NCI-H748 treated with DMSO at 0.1 percent for 48 hours (cell line): ENCODE measurements at places on chromosomes 6 and 20.

- no peak for DNase-seq
Measured at GRCh38 chr6:132872923-132873322, 58.6 kb downstream of the RPS12 start.

- no peak for DNase-seq
Measured at GRCh38 chr6:122472022-122472340, 374 bp upstream of the SERINC1 start.

GRCh38 chr6:105424175-105424783 is 21.4 kb upstream of the PREP start:
- DNase-seq, result peak; percentile 73

DNA sequence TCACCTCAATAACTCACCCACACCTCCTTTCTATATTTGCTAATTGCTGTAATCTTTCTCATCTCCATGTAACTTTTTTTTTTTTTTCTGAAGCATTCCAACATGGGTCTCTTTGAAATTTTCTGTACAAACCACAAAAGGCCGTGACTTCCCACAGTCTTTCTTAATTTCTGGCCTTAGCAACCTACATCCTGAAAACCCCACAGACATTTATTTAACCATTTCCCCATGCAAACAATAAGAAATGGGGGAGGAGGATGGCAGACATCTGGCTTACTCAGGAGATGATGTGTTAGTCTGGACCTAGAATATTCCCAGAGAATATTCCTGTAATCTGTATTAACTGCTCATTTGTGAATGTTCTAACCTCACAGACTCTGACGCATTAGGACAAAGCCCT is 57.6 kb downstream of the MEP1A start:
- DNase-seq, result no peak

DNA sequence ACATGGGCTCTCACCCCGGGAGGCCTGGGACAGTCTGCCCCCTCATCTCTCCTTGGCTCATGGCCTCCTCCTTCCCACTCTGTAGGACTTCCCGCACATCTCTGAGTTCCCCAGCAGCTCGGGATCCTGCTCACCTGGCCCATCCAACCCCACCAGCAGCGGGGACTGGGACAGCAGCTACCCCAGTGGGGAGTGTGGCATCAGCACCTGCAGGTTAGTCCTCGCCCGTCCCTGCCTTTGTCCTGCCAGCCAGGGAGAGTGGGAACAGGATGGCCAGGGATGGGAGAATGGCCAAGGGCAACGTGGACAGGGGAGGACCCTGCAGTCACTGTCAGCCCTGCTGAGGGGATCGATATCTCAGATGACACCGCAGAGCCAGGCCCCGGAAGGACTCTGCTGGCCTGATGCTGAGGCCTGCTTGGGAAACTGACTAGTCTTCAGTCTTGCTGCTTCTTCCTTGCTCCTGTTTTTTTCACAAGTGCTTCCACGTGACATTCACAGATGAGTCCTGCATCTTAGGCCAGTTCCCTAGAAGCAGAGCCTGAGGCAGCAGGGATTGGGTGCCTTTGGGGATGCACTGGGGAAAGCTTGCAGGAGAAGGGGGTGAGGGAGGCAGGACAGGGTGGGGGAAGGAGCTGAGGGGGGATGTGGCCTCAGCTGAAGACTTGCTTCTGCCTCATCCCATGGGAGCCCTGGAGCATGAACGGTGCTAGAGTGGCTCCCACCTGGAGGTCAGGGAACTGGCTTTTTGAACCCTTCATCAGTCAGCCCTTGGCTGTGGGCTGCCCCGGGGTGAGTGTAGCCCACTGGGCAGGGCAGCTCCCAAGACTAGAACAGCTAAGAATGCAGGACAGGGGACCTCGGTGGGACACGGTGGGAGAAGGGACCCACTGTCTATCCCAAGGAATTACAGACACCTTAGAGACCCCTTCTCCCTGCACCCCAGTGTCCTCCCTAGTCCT is 120.1 kb downstream of the JPH2 start:
- no peak for DNase-seq

DNA sequence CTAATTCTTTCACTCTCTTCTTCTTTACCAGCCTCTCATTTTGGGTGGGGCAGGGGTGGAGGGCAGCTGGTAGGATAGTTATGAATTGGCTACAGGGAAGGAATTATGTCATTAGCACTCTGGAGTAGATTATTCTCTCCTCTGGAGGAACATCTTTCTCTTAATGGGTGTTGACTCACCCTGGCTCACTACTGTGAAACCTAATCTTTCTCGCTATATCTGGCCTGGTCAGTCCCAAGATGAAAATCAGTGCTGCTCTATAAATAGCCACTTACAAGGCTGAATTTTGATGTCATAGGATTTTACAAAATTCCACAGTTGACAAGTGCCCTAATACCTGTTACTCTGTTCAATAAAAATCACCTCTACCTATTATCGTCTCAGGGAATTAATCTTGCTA is 151.3 kb downstream of the COL9A1 start:
- DNase-seq, result no peak

GRCh38 chr6:52516943-52517342 is 59.9 kb downstream of the TRAM2 start:
- DNase-seq, result no peak

GRCh38 chr6:152575621-152576150 is 61.5 kb downstream of the SYNE1 start:
- DNase-seq, result no peak

DNA sequence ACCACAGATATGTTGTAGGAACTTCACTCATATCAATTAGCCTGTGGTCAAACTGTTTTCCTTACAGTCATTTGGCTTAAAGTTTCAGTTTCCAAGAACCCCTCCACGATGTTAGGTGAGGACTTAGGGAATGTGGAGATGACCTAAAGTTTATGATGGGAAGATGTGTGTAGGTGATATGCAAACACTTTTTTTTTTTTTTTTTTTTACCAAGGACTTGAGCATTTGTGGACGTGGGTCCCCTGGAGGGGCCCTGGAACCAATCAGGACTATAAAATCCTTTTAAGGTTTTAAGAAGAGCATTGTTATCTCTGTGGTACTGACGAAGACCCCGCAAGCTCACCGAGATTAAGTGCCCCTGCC is 478 bp upstream of the MTHFD1L start:
- DNase-seq, result no peak

- DNase-seq, result no peak
Measured at GRCh38 chr20:62918831-62919230, 7.5 kb downstream of the DIDO1 start.

DNA sequence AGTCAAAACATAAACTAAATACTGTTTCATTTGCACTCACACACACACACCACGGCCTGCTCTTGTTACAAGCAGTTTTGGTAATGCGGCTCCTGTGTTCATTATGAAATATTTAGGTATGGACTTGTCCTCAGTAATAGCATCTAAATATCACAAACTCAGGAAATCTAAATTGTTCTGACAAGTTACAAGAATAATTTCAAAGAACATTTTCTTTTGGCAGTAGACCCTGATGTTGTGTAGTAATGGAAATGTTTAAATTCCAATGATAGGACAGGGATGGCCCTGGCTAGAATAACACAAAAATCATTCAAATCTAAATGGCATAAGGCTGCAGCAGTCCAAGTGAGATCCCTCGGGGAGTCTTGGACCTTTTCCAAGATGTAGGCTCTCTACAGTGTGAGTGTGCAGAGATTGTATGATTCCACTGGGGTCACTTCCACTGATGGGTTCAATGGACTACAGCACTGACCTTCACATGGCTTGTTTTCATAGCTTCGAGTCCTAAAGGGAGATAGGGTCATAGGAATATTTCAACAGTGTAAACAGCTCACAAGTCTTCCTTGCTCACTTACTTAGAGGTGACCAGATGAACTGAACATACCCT is 210.6 kb upstream of the PLCB4 start:
- DNase-seq, result no peak

DNA sequence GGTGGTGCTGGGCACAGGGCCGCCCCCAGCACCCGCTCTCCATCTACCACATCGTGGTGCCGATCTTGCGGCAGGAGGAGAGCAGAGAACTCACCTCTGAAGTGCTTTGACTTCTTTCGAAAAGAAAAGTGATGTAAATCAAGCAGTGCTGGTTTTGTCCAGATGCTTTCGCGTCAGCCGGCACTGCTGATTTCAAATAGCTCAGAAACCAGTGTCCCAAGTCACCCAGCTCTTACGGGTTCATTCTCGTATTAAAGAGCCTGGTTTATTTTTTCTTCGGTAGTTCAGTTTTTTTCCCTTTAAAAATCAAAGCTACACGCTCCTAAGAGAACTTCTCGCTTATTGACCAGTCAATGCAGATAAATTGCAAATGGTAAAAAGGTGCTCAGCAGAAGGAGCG is 32.1 kb downstream of the MYT1 start:
- no peak for DNase-seq

DNA sequence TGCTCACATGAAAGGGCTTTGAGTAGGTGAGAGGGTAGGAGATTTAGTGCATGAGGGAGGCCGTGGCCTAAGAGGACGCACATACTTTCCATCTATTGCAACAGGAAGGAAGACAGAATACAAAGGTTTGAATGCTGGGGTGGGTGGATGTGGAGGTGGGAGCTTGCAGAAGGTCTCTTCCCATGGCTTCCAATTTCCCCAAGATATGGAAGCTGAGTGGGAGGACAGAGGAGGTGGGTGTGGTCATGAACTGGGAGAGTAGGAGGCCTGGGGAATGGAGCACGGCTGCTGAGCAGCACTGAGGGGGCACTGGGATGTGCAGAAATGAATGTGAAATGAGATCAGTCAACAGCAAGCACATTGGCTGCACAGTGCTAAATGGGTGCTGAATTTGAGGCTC is 70.3 kb downstream of the SCML4 start:
- no peak for DNase-seq

- DNase-seq, result no peak
Measured at GRCh38 chr6:133951227-133951626, 1.8 kb upstream of the TBPL1 start.

DNA sequence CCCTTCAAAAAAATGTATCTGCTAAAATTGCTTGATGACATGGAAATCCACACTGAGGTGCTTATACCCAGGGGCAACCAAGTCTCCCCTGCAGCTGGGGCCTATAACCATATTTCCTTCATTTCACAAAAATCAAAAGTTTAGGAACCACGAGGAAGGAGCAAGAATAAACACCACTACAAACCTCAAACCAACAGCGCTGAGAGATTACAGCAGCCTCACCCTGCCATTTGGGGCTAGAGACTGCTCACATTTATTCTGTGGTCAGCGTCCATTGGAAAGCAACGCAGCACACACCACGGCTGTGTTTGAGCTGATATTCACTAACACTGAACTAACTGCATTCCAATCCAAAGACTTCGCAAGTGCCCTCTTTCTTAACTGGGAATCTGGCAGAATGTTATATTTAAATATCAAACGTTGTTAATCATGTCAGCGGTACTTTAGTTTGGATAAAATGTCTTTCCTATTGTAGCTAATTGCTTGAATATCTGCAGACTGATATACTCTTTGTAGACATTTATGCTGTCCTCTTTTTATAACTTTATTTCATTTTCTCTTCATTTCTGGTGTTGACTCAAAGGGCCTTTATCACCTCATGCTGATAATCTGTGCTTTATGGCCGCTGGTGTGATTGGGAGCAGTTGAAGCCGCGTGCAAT is 94.6 kb downstream of the FOXA2 start:
- DNase-seq, result no peak

- no peak for DNase-seq
Measured at GRCh38 chr20:34743039-34743438, 38.9 kb downstream of the TP53INP2 start.

DNA sequence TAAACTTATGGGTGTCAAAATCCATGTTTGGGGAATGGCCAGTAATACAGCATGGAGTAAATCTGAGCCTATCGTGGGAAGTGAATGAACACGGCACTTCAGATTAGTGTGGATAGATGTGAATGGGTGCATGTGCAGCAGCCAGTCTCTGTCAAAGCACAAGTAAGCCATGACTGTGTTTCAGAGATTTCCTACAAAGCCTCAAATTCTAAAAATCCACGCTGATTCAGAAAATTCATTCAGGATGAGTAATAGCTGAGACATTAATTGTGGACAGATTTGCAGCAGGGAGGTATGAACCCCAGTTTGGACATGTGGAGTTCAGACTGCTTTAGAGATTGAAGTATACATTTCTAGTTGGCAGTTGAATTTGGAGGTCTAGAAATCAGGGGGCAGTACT is 115.1 kb downstream of the QKI start:
- DNase-seq, result no peak

- DNase-seq, result no peak
Measured at GRCh38 chr6:99852031-99852430, 142.0 kb downstream of the MCHR2 start.

GRCh38 chr6:161128680-161129196 is 137.2 kb downstream of the MAP3K4 start:
- no peak for DNase-seq

DNA sequence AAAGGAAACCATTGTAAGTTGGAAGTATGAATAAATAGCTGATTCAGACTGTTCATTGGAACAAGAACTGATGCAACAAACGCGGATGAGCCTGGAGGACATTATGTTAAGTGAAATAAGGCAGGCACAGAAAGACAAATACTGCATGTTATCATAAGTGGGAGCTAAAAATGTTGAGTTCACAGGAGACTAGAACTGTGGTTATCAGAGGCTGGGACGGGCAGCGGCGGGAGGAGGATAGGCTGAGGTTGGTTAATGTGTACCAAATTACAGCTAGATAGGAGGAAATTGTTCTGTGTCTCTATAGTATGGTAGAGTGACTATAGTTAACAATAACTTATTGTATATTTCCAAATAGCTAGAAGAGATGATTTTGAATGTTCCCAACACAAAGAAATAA is 40.8 kb downstream of the FAM229B start:
- DNase-seq, result no peak

DNA sequence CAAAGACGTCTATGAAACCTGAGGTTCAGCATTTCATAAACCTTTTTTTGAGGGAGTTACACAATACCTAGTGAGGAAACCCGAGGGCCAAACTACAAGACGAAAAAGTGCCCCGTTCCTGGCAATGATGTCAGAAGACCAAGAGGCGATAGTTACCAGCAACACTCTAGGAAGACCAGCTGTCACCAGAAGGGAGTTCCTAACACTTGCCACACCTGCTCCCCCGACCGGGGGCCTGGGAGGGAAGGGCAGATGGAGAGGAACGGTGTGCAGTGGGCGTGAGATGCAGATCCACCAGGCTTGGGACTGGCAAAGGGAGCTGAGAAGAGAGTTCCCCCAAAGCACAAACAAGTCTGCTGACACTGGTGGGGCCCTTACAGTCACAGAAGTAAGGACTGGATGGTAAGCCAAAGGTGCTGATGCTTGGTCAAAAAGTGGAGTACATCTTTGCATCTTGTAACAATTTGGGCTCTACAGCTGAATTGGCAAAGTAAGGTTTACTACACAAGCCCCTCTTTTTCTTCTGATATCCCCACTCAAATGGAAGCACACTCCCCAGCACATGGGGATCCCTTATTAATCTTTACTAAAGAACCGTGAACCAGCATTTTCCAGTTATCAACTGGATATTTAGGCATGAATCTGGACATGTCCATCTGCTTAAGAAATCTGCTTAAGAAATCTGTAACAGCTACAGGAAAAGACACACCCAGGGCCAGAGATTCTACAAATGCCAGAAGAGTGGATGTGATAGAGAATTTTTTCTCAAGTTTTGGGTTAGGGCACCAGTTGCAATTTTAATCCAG is 38.5 kb downstream of the PANK2 start:
- DNase-seq, result peak; percentile 36

DNA sequence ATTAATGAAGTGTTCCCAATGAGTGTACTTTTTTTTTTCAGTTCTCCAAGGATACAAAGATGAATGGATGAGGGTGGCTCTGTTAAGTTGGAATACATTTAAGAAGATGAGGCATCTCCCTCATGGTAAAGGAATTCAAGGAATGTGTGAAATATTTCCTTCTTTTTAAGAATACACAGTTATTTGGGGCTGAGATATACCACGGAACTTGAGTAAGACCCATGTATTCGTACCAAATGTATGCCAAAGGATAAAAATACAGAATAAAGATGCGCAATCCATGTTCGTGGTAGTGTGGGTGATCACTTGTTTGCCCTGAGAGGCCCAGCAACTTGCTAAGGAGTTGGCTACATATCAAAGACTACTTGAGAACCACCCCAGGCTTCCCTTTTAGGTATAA is 164.2 kb upstream of the TCF21 start:
- DNase-seq, result no peak
